ENCODE measurements at places on chromosomes 3 and 15.

DNA sequence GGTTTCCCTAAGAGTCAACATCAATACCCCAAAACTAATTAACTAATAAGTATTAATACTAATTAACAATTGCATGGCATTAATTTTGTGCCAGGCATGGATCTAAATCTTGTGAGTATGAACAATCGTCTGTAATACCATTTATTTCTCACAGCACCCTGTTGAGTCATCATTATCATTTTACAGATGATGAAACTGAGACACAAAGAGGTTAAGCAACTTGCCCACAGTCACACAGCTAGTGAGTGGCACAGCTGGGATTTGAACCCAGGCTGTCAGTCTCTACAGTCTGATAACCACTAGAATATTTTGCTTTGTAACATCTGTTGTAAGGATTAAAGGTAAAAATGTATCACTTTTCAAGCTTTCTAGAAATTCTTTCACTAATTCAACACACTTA lies 423.4 kb upstream of the WNT5A start:
- no peak for DNase-seq

- no peak for DNase-seq
Observed at GRCh38 chr15:87369269-87369668, 887.3 kb downstream of the NTRK3 start.

- no peak for DNase-seq
Observed at GRCh38 chr15:83767741-83768140, 113.8 kb downstream of the ADAMTSL3 start.

- DNase-seq: no peak
Observed at GRCh38 chr3:184745526-184745925, 33.7 kb upstream of the MAGEF1 start.

All from stimulated activated CD4-positive, alpha-beta T cell treated with anti-CD3 and anti-CD28 coated beads, Interleukin-4, amount 100 ng/mL, for 48 hours (primary cell).